ENCODE measurements at places on chromosomes 12 and 14.

GRCh38 chr12:104423273-104423672 lies 33.5 kb upstream of the CHST11 start:
- no peak for DNase-seq

- no peak for DNase-seq
Measured at GRCh38 chr12:95553197-95553943, 2.1 kb upstream of the USP44 start.

GRCh38 chr12:32069071-32069470 lies 37.6 kb upstream of the BICD1 start:
- no peak for DNase-seq

DNA sequence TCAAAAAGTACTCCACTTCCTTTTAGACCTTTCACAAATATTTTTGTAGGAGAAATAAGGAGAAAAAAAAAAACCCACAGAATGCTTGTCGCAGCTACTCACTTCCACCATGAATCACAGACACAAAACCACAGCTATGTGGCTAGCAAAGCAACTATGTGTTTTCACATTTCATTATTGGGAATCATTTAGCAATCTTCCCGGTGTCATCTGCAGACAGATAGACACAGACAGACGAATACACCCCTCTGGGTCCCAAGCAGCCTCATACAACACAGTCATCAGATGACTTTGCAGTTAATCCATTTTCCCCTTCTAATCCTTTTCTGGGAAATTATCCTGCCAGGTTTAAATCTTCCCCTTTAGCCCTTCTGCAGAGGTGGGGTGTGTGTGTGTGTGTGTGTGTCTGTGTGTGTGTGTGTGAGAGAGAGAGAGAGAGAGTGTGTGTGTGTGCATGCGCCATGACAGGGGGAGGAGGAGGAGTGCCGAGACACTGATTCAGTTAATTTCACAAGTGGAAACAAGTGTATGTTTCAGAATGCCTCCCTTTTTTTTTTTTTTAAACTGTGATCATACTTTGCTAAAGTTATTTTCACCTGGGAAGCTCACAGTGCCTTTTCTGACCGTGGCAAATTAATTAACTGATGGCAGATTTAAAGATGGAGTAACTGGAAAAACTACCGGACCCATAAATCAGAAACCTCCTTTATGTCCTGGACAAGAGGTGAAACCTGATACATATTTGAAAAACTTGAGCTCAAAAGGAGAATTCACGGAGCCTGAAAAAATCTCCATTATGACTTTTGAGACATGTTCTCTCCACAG lies 39.9 kb downstream of the LTBP2 start:
- no peak for DNase-seq

- no peak for DNase-seq
Measured at GRCh38 chr12:132495629-132496357, 5.8 kb downstream of the FBRSL1 start.

Measured in NCI-H1436 treated with DMSO at 0.1 percent for 48 hours (cell line).